Globus pallidus (tissue), 1 donor: ENCODE measurements at places on chromosomes 2 and 18.

GRCh38 chr2:237149425-237149824 is 63.7 kb downstream of the COPS8 start:
- DNase-seq = no peak

GRCh38 chr18:25351777-25352628 is at the start of gene ZNF521:
Gene ZNF521 (minus strand): TSS chr18:25352166. CDS start chr18:25350946, 1,220 bp downstream.
- peak; percentile 92 for DNase-seq

- no peak for DNase-seq
These were observed 148.7 kb downstream of the CABLES1 start for GRCh38 chr18:23283916-23284430.

GRCh38 chr2:101967826-101968513 is 23.8 kb upstream of the IL1R2 start:
- peak; percentile 12 for DNase-seq

GRCh38 chr2:128307595-128307994 is 11.1 kb downstream of the HS6ST1 start:
- DNase-seq = no peak

- no peak for DNase-seq
These were observed 89.6 kb downstream of the COMMD1 start for GRCh38 chr2:61995065-61995464.

- no peak for DNase-seq
These were observed 4.9 kb downstream of the PXDN start for GRCh38 chr2:1739322-1739957.
